CD4-positive, alpha-beta memory T cell (primary cell): ENCODE measurements at places on chromosomes 6 and 20. TPM values are rescaled to one million over a fixed set of nuclear protein-coding genes. Genes with fewer than 3 reads are reported as not detected.

PAX1 gene
- polyA plus RNA-seq = not detected

COL9A1 gene
- polyA plus RNA-seq = not detected

DNMT3B gene
- polyA plus RNA-seq = not detected

CCHCR1 gene
- polyA plus RNA-seq = 3.4 TPM

ADGRF1 gene
- not detected for polyA plus RNA-seq

PI16 gene
- 31.5 TPM for polyA plus RNA-seq
